ENCODE measurements at places on chromosomes 5 and 9.

DNA sequence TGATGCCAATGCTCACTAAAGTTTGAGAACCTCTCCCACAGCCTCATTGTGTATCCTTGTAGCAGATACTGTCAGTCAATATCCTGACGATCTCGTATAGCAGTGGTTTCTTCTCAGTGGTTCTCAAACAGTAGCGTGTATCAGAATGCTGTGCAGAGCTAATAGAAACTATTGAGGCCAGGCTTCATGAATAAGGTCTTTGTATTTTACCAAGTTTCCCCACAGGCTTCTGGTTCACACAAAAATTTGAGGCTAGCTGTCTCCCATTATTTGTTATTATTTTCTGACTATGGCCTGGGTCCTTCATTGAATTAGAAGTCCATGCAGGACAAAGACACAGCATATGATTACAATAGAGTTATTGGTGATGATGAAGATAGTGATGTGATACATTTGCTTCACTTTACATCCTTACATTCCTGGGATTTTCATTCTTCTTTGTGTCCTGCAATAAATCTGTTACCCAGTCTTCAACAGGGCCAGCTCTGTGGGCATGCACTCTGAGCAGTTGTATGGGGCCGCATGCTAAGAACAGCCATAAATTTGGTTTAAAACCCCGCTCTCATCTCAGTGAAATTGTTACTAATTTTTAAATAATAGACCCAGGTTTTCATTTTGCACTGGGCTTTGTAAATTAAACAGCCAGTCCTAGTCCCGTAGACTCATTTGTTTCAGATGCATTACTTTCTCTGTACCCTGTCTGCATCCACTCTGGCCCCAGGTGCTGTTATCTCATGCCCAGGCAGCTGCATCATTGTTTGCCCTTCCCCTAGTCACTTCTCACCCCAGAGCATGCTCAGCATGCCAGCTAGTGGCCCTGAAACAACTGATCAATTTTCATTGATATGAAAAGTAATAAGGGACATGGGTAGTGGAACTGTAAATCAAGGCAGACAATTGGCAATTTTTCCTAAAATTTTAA lies 199.9 kb upstream of the PIK3R1 start:
- DNase-seq = no peak

- no peak for DNase-seq
Measured at GRCh38 chr5:121976979-121977378, 15.2 kb downstream of the SRFBP1 start.

- no peak for DNase-seq
Measured at GRCh38 chr5:124524552-124525232, 221.7 kb downstream of the ZNF608 start.

DNA sequence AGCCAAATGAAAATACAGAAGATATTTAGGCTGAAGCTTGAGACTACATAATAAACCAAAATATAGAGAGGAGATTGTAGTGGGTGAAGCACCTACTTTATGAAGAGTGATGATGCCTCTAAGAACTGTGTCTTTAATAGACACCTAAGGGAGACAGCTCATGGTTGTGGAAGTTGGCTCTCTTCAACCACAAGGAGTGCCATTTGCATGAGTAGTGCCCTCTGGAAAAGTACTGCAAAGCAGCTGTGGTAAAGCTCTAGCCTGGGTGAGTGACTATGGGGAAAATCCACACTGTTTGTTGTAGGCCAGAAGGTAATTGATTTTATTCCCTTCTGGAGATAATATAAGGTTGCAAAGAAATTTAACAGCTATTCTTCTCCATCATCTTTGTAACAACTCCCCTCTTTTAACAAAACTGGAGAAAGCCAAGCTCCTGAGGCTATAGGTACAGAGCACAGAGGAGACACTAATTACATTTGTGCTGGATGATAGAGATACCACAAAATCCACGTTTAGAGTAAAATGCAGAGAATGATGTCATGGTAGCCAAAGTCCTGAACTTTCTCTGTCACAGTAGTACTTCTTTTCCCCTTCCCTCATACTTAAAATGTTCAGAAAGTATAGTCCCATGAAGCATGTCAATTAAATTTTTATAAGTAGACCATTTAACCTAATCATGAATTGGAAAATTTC lies 122.8 kb downstream of the STARD4 start:
- DNase-seq = no peak

DNA sequence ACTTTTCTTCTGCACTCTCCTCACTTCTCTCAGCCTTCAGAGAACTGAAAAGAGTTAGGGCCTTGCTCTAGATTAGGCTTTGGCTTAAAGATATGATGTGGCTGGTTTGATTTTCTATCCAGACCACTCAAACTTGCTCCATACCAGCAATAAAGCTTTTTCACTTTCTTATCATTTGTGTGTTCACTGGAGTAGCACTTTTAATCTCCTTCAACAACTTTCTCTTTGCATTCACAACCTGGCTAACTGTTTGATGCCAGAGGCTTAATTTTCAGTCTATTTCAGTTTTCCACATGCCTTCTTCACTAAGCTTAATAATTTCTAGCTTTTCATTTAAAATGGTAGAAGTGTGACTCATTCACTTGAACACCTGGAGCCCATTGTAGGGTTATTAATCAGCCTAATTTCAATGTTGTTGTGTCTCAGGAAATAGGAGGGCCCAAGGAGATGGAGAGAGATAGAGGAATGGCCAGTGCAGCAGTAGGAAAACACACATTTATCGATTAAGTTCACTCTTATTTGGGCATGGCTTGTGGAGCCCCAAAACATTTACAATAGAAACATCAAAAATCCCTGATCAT lies 5.9 kb downstream of the ATPSCKMT start:
- DNase-seq = no peak

DNA sequence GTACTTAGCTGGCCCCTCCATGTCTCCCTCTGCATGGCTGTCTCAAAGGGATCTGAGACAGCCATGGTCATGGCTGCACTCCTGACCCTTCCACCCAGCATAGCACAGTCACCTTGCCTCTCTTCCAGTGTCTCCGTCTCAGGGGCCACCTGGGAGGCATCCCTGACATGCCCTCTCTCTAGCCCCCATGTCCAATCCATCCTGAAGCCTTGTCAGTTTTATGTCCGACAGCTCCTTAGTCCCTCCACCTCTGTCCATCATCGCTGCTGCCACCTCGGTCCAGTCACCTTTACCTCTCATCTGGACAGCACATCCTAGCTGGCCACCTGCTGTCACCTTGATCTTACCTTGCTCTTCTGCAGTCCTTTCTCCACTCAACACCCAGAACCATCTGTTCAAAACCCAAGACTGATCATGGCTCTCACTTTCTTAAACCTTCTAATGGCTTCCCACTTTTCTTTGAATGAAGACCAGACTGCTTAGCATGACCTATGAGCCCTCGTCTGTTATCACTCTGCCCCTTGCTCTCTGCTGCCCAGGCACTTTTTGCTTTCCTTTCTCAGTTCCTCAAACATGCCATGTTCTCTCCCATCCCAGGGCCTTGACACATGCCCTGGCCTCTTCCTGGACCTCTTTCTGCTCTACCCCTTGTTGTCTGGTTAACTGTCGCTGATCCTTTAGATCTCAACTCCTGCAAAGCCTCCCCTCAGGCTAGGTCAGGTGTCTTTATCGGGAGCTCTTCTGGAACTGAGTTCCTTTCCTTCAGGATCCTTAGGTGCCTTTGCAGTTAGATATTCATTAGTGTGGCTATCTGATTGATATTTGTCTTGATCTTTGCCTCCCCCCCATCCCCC lies 181.8 kb upstream of the PITX1 start:
- no peak for DNase-seq

DNA sequence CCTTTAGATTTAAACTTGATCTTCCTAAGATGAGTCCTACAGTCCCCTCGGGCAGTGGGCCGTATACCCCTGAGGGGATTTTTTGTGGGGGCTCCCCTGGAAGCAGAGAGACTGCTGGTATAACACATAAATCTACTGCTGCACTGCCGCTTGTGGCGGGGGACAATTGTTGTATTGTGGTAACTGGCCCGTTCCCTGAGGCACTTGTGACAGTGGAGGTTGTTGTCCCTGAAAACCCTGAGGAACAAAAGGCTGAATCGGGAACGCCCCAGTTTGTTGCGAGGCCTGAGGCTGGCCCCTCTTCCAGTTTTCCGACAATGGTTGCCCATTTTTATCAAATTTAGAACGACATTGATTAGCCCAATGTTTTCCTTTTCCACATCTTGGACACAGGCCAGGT lies 4.7 kb upstream of the TMEM141 start:
- no peak for DNase-seq

DNA sequence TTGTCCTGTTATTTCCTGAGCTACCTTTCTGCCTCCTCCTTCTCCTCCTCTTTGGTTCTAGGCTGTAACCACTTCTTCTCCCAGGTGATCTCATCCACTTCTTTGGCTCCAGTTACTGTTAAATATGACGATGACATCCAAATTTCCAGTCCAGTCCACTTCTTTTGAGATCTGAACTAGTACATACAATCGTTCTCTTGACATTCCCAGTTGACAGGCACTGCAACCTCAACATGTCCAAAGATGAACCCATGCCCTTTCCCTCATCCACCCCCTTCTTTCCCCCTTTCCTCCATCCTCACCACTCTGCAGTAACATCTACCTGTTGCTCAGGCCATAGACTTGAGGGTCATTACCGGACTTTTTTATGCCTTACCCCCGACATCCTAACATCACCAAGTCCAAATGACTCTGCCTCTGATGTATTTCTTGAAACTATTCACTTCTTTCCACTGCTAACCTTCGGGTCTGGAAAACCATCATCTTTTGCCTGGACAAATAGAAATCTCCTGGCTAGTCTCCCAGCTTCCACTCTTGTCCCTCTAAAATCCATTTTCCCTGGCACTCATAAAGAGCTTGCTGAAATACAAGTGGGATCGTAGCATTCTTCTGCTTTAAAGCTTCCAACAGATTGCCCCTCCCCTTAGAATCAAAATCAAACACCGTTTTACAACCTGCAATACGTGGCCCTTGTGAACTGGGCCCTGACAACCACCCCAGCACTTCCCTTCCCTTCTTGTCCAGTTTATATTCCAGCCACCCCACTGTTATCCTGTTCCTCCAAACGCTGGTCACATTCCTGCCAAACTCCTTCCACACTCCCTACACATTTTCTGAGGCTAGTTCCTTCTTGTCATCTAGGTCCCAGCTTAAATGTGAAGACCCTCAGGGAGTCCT lies 31.5 kb downstream of the KLF9 start:
- DNase-seq = no peak

- DNase-seq = no peak
Measured at GRCh38 chr5:43592363-43592762, 10.6 kb upstream of the NNT start.

- DNase-seq = no peak
Measured at GRCh38 chr5:84374568-84374967, 10.1 kb downstream of the EDIL3 start.

GRCh38 chr5:114612406-114612805 lies 250.5 kb downstream of the KCNN2 start:
- DNase-seq = no peak

- DNase-seq = no peak
Measured at GRCh38 chr5:172371684-172372083, 82.6 kb downstream of the SH3PXD2B start.

- DNase-seq = no peak
Measured at GRCh38 chr5:150208187-150209098, 18.6 kb downstream of the SLC6A7 start.

GRCh38 chr5:34928267-34928666 lies 1.1 kb upstream of the DNAJC21 start:
- no peak for DNase-seq

GRCh38 chr5:93610581-93611272 lies 27.7 kb downstream of the NR2F1 start:
- DNase-seq = no peak

DNA sequence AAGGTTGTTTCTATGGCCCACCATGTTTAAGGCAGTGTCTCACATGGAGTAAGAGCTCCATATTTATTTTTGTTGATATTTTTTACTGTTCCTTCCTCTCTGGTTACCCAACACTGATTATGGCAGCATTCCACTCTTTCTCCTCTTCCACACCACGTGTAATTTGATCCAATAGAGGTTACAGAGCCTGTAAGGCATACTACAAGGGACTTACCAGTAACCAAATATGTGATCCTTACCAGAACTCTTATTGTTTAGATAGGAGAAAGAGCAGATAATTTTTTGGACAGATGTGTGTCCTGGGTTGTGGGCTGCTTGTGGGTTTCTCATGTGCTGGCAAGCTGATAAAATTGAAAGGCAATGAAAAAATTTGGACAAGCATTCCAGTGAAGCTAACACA lies 261.3 kb downstream of the TMEM167A start:
- DNase-seq = no peak

DNA sequence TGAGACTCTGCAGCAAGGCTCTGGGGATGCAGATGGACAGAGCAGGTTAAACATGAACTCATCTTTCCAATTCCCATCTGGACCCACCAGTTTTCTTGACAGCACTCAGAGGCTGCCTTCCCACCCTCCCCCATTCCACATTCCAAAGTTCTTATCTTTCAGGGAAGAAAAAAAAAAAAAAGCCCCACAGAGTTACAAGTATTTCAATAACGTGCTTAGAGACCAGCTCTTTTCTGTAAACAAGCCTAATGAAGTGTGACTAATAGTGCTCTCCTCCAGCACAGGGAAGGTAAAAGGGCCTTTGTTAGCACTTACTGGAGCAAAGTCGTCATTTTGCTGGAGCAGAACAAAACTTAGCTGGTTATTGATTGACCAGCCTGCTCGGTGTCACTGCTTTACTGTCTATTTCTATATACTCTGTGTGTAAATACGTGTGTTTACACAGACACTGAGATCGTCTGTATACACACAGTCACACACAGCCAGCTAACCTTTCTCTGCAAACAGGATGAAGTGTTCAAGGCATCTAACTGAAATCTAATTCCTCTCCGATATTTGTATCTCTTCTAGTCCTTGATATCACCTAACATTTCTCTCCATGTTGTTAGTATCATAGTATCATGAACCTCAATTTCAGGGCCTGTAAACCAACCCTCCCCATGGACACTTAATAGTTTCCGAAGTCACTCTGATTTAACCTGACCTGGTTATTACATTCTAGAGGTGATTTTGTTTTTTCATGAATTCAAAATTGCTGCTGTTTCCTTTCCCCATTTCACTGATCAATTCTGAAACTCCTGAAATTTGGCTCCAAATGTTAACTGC lies 84.9 kb downstream of the ZNF608 start:
- peak; percentile 73 for DNase-seq

Data from NCI-H1105 (cell line).